ENCODE measurements at places on chromosomes 1 and 21. TPM values are rescaled to one million over a fixed set of nuclear protein-coding genes. Genes with fewer than 3 reads are reported as not detected.

The ACKR1 gene
- 2.5 TPM for total RNA-seq

The FCRL3 gene
- not detected for total RNA-seq

The FAM177B gene
- total RNA-seq: not detected

The ITLN2 gene
- total RNA-seq: not detected

The CD53 gene
- total RNA-seq: 7.2 TPM

The OPRD1 gene
- total RNA-seq: 0.31 TPM

The FBLIM1 gene
- 13.8 TPM for total RNA-seq

The LCE1B gene
- total RNA-seq: not detected

The COL11A1 gene
- 48.2 TPM for total RNA-seq

The SKI gene
- 32.2 TPM for total RNA-seq

The MYOM3 gene
- not detected for total RNA-seq

The TRNP1 gene
- total RNA-seq: 11.9 TPM

The SLC25A44 gene
- total RNA-seq: 18.5 TPM

Data from parietal lobe (tissue), 2 donors.